ENCODE measurements at places on chromosomes 1 and 21.
A peak's percentile ranks its signal among the peaks of the same experiment; 100 is the strongest.

GRCh38 chr1:111272081-111272480, 18.6 kb upstream of the CHIA start:
- DNase-seq, result no peak

DNA sequence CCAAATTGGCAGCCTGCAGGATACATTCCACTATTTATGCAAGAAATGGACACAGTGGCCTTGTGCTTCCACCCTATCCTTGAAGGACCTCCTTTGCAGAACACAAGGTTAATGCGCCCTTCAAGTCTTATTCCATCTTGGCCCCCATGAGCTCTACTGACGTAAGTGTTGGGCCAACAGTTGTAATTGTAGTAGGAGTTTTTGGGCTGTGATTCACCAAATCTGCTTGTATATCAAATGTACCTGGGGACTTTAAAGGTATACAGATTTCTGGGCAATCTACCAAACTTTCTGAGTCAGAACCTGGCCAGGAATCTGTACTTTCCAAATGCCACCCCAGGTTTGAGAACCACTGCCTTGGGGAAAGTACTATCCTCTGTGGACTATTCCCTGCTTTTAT, 100.9 kb upstream of the MARK1 start:
- DNase-seq, result no peak

DNA sequence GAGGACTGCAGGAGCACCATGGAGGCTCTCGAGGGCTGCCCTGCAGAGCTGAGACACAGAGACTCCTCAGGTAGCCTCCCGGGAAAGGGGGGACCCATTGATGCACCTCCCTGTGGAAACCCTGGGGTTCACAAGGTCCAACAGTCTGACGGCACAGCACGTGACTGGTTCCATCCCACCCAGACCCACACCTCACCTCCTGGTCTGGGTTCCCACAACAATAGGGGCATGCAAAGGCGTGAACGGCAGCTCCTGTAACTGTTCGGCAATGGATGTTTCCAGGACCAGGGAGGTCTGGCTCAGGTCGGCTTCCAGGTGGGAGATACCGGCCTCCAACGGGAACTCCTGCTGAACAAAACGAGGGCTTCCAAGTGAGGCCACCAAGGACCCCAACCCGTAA, 86.8 kb downstream of the NPHP4 start:
- no peak for DNase-seq

DNA sequence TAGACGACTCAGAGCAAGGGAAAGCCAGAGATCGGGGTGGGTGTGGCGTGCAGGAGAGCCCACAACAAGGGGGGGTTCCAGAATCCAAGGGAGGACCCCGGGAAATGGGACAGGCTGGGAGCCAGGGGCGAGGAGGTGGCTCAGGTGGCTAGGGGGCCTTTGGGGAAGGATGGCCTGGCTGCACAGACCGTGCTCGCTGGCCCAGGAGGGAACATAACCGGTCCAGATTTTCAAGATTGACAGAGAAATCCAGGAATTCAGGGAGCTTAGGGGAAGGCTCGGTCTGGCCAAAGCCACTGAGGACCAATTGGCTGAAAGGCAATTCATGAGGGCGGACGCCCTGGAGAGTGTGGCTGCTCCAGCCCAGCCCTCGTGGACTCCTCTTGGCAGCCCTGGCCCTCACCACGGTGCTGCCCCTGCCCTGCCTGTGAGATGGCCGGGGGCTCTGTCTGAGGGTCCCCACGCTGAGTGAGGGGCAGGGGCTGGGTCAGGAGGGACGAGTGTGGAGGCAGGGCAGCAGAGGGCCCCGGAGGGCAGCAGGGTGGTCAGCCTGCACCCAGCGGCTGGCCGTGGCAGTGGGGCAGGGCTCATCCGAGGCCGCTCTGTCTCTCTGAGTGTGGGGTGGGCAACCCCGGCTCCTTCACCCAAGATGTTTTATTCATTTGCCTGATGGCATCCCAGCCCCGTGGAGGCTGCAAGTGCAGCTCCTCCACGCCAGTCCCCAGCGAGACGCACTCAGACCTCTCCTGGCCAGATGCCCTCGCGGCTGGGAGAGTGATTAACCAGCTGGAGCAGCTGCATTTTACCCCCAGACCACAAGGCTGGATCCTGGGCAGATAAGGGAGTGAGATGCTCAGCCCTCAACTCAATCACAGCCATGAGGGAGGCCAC, 5.6 kb upstream of the LRRC3 start:
- DNase-seq, result no peak

- no peak for DNase-seq
These were observed 75.4 kb upstream of the TMPRSS2 start for GRCh38 chr21:41583274-41583790.

DNA sequence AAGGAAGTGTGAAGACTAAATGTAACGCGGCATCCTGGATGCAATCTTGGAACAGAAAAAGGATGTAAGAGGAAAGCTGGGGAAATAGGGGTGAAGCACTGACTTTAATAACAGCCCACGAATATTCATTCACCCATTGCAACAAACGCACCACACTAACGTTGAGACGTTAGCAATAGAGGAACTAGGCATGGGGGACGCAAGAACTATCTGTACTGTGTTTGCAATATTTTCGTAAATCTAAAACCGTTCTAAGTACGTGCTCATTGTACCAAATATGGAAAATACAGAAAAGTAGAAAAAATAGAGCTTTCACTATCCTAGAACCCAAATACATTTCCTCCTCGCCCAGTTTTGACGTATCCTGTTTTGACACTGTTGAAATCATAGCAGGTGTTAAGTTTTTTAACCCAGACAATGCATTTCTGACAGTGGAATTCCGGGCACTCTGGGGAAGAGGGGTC, 3.9 kb downstream of the LAPTM5 start:
- DNase-seq, result no peak

DNA sequence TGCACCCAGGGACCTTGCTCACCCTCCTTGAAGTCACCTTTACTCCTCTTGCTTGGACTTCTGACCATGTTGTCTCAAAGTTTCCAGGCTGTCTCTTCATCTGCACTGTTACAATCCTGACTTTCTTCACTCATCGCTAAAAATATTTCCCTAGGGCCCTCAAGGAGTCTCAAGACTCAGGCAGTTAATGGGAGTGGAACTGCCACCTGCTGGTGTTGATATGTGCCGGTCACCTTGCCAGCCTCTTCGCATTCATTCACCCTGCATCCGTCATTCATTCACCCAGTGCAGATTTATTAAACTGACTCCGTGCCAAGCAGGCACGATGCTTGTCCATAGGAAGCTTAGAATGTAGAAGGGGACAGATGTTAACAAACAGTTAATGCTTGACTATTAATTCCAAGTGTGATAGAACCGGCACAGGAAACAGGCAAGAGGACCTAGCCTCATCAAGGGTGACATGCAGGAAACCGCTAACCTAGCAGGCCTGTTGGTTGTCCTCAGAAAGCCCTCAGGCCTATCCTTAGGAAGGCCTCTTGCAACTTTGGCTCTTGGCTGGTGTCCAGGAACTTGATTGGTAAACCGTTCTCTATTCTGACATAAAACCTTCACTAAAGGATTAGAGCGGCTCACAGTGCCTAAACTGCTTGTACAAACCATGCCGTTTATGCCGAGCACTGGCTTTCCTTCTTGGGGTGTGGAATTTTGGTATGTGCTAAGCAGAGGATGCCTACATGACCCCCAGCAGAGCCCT, 342.2 kb downstream of the CAMTA1 start:
- DNase-seq, result no peak

DNA sequence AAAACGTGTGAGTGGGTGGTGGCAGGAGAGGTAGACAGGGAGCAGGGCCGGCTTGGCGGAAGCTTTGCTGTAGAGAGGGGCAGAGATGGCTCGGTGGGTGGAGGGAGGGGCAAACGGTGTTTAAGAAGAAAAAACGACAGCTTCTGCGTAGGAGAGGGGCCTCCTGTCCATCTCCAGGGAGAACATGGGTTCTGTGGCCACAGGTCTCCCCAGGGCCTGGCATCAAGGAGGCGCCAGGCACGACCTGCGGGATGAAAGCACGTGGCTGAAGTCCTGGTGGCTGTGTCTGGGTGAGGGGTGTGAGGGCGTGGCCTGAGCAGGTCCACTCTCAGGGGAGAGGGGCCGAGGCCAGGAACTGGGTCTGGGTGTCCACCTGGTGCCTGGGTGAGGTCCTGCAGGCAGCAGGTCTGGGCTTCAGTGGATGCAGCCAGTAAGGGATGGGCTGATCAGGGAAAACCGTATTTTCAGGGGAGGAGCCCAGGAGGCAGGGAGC, 940 bp upstream of the PRKCZ start:
- no peak for DNase-seq

- DNase-seq, result no peak
These were observed 18.8 kb downstream of the RGS13 start for GRCh38 chr1:192654591-192655251.

- DNase-seq, result no peak
These were observed 69.5 kb downstream of the EDEM3 start for GRCh38 chr1:184685116-184685515.

GRCh38 chr1:179287946-179288345, 5.7 kb upstream of the SOAT1 start:
- no peak for DNase-seq

- DNase-seq, result no peak
These were observed 394.8 kb downstream of the PRDM2 start for GRCh38 chr1:14094611-14095400.

DNA sequence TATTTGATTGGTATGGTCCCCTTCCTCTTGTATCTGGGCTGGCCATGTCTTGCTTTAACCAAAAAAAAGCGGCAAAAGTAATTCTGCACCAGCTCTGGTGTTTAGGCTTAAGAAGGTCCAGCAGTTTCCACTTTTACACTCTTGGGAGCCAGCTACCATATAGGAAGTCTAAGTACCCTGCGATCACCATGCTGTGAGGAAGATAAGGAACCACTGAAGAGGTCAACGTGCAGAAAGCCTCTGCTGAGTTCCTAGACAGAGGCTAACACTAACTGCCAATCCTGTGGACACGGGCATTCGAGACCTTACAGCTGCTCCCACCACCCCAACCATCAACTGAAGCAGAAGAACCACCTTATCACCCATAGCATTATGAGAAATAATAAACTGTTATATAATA, 331.4 kb downstream of the VAV3 start:
- DNase-seq, result no peak

- DNase-seq, result no peak
These were observed 194.1 kb downstream of the ROR1 start for GRCh38 chr1:63967901-63968300.

GRCh38 chr1:70672442-70672888, 261.4 kb downstream of the CTH start:
- no peak for DNase-seq

DNA sequence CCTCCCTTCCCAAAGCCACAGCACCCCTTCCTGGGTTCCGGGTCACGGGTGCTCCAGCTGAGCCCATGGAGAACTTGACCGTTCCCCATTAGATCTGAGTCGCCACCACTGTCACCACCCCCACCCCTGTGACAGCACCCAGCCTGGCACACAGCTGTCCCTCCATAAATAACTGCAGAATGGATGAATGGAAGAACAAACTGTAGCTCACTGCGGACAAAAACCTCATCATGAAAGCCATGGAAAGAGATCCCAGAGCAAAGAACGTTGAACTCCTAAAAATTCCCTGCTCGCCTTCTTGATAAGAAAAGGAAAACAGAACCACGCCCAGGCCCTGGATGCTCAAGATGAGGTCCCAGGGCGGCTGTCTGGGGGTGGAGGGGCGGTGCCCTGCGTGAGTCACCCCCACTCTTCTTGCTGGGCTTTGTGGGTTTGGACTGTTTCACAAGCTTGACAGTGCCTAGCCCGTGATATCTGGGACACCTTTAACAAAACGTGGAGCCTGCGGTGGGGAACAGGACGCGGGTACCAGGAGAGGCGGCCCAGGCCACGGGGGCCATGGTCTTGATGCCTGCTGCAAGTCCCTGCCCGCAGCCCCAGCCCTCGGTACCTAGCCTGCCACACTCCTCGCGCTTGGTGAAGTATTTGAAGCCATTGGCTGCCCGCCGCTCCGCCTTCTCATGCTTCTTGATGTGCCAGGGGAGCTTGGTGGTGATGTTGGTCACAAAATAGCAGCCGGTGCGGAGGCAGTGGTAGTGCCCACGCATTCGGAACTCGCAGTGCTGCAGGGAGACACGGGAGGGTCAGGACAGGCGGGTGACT, 151.9 kb downstream of the CASZ1 start:
- DNase-seq, result no peak

- DNase-seq, result no peak
These were observed 15.0 kb downstream of the NFIA start for GRCh38 chr1:61097317-61097716.

DNA sequence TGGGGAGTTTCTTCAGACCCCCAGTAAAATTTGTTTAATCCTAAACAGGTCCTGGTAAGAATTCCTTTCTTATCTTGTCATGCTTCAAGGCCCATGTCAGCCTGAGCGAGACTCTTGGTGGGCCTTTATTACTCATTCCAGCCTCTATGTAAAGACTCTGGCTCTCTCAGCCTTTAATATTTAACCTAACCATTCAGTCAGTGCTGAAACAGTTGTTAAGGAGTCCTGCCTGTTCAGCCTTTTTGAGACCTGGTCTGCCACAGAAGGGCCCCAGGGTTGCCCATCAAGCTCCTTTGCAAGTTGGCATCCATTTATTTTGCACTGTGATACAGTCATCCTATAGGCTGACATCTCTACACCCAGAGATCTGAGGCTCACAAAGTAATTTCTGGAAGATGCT, 107.7 kb upstream of the VANGL1 start:
- DNase-seq, result no peak

- DNase-seq, result no peak
These were observed 207.7 kb upstream of the KAZN start for GRCh38 chr1:14390816-14391215.

DNA sequence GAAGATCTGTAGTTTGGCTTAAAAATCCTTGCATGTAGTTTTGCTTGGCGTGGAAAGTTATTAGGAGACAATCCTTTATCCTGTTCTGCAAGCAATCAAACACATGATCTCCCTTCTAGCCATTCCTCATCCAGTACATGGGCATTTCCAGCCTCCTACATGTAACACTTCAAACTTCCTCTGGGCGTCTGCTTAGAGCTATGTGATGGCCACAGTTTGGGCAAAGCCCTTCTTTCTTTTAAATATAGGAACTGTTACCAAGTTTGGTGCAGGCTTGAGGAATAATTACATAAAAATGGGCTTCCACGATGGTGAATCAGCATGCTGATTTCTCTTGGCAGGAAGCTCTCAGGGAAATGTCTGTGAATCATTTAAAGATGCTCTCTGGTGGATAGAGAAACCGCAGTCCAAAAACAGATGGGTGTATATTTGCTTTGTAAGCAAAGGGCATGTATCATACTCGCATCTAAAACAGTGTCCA, 176.9 kb upstream of the FMN2 start:
- no peak for DNase-seq

- no peak for DNase-seq
These were observed 102.7 kb downstream of the TENT5C start for GRCh38 chr1:117708323-117709248.

- peak; percentile 34 for DNase-seq
These were observed 33.9 kb downstream of the TMEM63A start for GRCh38 chr1:225848030-225848955.

- no peak for DNase-seq
These were observed 22.2 kb upstream of the OSBPL9 start for GRCh38 chr1:51594716-51595115.

DNA sequence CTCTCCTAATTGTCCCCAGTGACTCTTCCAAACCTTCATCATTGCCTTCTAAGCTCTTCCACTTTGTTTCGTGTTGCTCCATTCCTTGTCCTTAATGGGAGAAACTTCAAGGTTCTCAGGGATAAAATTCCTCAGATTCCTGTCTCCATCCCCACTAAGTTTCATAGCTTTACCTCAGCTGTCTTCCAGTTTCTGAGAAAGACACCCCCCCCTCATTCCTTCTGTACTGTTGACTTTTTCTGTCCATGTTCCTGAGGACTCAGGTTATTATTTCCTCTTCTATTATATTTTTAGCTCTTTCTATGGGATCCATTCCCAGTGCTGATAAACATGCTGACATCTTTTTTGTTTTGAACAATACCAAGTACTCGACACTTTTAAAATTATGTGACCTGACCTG, 215.3 kb upstream of the PTGFR start:
- no peak for DNase-seq

- no peak for DNase-seq
These were observed 88.6 kb upstream of the PKN2 start for GRCh38 chr1:88595355-88596002.
